NCI-H1694 (cell line): ENCODE measurements at places on chromosomes 1 and 21.
A peak's percentile ranks its signal among the peaks of the same experiment; 100 is the strongest.

DNA sequence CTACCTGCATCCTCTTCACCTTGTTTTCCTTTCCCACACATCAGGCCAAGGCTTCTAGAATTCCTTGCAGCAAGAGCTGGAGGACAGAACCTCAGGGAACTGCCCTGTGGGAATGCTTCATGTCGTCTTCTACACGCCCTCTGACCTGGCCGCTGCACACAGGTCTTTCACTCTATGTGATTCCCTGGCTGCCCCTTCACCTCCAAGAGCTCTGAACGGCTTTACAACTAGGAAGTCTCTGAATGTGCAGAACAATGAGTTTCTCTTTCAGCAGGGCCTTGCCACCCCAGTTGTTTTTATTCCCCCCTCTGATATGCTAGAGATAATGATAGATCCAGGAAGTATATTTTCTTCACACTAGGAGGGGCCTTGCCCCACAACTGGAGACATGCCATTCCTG is 142.6 kb downstream of the CLIC6 start:
- no peak for DNase-seq

- DNase-seq, result no peak
Measured at GRCh38 chr1:223102797-223103533, 40.1 kb downstream of the TLR5 start.

DNA sequence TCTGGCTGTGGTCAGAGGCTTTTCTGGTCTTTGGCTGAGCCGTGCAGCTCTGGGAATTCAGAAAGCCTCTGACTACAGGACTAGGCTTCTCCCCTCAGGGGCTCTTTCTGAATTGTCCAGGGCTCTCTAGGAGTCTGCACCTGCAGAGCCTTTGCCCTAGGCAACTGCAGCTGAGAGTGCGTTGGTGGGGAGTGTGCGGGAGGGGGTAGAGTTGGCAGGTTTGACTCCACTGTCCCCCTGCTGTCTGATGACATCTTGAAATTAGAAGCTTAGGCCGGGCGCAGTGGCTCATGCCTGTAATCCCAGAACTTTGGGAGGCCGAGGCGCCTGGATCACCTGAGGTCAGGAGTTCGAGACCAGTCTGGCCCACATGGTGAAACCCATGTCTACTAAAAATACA is 32.9 kb downstream of the KIAA1614 start:
- no peak for DNase-seq

- DNase-seq, result no peak
Measured at GRCh38 chr21:45379171-45379900, 25.6 kb upstream of the COL18A1 start.

DNA sequence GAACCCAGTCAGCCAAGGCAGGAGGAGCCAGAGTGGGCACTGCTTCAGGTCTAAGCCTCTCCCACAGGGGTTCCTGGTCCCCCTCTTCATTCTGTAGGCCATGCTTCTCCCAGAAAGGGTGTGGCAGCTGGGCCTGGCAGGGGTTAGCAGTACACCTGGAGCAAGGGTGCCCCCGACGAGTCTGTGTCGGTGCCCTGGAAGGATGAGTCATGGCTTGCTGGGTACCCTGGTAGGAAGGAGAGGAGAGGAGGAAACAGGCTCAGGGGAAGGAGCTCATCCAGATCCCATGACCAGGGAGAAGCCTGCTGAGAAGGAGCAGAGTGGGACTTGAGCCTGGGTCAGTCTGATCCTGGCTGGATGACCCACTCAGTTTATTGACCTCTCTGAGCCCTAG is 10.3 kb downstream of the KDF1 start:
- no peak for DNase-seq

DNA sequence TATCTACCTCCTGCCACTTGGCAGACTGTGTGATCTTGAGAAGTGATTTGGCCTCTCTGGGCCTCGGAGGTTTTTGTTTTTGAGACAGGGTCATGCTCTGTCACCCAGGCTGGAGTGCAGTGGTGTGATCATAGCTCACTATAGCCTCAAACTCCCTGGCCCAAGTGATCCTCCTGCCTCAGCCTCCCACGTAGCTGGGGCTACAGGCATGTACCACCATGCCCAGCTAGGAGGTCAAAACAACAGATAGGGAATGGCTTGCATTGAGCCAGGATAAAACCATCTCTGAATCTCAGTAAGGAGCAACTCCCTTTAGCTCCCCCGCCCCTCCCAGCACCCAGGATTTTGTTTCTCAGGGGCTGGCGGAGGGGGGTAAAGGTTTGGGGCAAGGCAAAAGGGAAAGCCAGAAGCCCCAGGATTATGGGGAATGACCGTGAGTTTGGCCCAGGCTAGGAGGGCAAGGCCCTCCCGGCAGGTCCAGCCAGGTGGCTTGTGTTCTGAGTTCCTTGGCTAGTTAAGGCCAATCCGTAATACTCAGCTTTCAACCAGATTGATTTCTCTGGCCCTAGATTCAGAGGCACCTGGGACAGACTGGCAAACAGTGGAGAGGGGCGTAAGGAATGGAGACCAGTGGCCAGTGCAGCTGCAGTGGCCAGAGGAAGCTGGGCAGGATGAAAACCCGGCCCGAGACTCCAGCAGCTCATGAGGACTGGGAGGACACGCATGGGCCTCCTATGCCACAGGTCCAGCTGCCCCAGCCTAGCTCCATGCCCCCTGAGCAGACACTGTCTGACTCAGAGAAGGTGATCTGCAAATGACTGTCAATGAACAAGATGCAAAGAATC is 130.1 kb downstream of the DMRTB1 start:
- no peak for DNase-seq

GRCh38 chr1:81443288-81443687 is 357.4 kb upstream of the ADGRL2 start:
- DNase-seq, result no peak

DNA sequence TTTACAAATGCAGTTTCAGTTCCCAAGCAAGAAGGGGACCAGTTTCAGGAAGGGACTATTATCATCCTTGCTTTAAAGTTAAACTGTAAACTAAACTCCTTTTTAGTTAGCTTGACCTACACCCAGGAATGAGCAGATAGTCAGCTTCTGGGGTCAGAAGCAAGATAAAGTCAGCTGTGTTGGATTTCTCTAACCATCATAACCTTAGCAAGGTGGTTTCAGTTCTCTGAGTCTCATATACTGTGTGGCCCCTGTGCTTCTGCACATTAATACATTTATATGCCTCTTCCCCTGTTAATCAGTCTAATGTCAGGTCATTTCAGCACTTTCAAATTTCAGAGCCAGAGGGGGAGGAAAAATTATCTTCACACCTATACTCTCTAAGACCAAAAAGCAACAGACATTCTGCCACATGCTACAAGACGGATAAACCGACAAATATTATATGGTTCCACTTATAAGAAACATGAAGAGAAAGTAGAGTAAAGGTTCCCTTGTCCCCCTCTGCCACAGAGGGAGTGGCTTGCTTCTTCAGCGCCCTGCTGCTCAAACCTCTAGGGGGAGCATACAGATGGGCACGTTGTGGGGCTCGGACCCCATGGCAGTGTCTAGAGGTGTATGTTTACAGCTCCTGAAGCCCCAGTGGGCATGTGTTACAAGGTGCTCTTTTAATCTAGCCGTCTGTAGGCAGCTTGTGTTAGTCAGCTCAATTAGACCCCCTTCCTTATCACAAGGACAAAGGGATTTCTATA is 89.1 kb downstream of the SMYD3 start:
- peak; percentile 97 for DNase-seq

- DNase-seq, result no peak
Measured at GRCh38 chr1:21586846-21587601, 77.8 kb downstream of the ALPL start.

- peak; percentile 13 for DNase-seq
Measured at GRCh38 chr1:217090060-217090911, 367.1 kb upstream of the ESRRG start.

GRCh38 chr1:183058851-183059502 is 35.8 kb downstream of the LAMC1 start:
- no peak for DNase-seq

GRCh38 chr1:205052690-205053089 is 9.7 kb downstream of the CNTN2 start:
- DNase-seq, result no peak

- DNase-seq, result no peak
Measured at GRCh38 chr1:64209221-64209620, 5.8 kb downstream of the UBE2U start.

DNA sequence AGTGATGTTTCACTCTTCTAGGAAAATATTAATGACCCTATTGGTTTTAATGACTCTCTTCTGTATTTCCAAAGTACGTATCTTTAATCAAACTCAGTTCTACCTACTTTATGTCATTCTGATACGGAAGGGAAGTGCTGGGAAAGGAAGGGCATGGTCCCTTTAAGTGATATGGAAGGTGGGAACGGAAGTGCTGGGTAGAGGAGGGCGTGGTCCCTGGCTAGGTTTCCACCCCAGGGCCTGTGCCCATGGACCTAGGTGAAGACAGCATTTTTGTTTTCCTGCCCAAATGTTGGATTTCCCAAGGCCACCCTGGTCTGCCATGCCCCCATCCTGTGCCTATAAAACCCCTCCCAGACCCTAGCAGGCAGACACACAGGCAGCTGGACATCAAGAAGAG is 24.0 kb downstream of the RGS4 start:
- no peak for DNase-seq

GRCh38 chr1:46667782-46668760 is at the start of gene ATPAF1:
Gene ATPAF1, minus strand, starts transcription at chr1:46668364. Its CDS starts 42 bp downstream, at chr1:46668322.
- no peak for DNase-seq

GRCh38 chr1:19057182-19057779 is 100.8 kb upstream of the IFFO2 start:
- DNase-seq, result no peak

DNA sequence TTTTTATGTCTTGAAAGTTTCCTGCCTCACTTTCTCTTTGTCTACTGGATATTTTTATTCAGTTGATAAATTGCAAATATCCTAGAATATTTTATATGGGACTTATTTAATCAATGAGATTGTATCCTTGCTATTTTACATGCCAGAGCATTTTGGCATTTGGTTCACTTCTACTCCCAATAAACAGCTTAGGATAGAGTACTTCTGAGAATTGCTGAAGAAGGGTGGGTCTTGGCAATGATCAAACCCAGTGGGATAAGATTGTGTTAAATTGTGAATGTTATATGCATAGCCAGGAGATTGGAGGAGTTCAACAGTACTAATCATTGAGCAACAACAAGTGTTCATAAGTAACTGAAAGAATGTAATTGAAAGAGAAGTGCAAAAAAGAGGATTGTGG is 60.1 kb downstream of the SDCCAG8 start:
- no peak for DNase-seq

DNA sequence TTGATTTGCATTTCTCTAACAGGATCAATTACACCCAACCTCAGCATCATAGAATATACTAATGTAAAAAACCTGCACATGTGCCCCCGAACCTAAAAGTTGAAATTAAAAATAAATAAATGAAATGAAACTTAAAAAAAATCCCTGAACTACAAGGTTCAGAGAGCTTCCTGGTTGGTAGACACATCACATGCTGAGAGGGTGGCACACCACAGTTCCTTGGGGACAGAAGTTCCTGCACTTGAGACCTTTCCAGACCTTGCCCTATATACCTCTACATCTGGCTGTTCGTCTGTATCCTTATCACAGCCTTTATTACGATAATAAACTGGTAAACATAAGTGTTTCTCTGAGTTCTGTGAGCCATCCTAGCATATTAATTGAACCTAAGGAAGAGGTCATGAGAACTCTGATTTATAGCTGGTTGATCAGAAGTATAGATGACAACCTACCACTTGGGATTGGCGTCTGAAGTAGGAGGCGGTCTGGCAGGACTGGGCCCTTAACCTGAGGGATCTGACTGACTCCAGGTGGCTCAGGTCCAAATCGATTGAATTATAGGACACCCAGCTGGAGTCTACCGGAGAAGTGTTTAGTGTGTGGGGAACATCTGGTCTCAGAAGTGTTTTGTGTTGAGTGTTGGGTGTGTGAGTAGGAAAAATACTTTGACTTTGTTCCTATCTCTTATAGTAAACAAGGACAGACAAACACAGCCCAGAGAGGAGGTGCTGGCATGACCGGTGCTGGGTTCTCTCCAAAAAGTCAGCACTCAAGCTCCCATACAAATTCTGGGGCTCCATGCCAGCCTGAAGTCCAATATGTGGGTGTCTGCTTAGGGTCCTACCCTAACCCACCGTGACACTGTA is 19.0 kb downstream of the C1orf115 start:
- no peak for DNase-seq

DNA sequence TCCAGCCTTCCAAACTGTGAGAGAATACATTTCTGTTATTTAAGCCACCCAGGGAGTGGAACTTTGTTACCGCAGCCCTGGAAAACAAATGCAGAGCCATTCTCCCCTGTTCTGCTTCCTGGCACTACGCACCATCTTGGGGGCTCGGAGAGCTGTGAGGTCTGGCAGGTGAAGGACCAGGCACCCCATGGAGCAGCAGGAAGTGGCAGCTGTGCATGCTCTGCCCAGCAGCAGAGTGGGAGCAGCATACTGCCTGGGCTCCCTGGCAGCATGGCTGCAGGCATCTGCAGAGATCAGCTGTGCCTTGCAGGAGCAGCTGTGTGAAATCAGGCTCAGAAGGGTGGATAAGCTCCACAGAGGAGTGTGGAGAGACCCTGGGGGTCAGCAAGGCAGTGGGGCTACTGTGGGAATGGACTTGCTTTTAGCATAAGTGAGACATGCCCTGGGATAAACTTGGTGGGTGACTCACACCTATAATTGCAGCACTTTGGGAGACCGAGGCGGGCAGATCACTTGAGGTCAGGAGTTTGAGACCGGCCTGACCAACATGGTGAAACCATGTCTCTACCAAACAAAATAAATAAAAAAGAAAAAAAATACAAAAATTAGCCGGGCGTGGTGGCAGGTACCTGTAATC is 17.7 kb upstream of the ZSCAN20 start:
- peak; percentile 14 for DNase-seq

GRCh38 chr1:21821385-21822019 is 9.4 kb downstream of the LDLRAD2 start:
- DNase-seq, result no peak

DNA sequence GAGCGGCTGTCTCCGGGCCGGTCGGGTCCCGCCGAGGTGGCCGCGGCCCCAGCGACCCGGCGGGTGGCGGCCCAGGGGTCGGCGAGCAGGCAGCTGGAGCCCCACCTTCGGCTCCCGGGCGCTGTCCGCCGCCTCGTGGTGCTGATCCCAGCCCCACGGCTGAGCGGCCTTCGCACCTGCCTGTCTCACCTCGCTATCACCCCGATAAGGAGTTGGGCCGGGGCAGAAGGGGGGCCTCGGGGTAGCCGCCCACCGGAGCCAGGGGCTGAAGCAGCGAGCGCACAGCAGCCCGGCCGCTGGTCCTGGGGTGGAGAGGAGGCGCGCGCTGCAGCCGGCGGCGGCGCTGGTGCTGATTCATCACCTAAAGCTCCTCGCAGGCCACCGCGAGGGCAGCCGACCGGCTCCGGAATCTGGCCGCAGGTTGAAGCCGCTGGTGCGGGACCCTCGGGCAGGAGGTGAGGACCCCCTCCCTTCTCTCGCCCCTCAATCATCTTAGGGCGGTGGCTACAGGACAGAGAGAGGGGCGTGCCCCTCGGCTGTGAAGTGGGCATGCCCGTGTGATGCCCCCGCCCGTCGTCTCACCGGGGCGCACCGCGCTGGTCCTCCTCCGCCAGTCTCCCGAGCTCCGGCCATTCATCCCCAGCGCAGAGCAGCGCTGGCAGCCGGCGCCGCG is 575 bp downstream of the TRIM67 start:
- no peak for DNase-seq
